Activated CD4-positive, alpha-beta T cell treated with anti-CD3 and anti-CD28 coated beads, Interleukin-2, Interleukin-4, amounts not matched to agents 100 ng/mL and 50 ng/mL, durations not matched to agents 16 hours and 8 hours (primary cell): ENCODE measurements at places on chromosomes 11 and 22.

DNA sequence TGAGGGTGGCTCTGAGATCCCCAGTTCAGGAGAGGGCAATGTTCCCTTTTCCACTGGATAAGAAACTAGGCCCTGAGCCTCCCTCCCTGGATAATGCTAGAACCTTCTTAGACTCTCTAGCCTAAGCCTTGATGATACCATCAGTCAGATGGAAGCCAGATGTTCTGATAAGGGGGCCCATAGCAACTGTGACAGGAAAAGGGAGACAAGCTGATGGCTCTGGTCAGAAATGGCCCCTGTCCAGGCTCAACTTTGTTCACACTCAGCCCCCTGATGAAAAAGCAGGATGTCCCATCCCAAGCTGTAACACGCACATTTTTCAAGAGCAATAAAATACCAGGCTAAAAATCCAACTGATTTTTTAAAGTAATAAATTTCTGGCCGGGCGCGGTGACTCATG is 7.2 kb upstream of the OAF start:
- DNase-seq = no peak

DNA sequence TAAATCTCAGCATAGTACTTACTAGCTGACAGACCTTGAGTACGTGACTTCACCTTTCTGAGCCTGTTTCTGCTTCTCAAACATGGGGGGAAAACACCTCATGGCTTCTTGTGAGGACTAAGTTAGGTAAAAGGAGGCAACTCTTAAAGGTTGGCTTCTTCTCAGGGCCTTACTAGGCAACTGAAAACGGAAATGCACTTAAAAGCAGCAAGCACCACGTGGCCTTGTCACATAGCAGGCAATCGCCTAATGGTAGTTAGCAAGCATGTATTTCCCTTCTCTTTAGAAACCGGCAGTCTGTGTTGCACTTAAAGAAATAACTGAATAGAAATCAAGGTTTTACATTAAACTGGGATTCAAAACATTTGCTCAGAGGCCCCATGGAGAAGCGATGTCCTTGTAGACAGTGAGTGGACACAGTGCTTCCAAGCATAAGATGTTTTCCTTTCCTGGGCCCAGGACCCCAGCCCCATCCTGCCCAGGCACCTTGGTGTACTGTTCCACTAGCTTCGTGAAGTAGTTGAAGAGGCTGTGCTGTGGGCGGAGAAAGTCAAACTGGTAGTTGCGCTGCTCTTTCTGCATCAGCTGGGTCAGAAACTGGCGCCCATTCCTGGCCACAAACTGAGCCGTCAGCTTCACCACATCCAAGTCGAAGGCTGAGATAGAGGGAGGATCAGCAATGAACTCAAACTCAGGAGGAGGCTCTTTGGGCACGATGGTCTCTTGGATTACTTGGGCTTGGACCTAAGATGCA is 12.1 kb downstream of the SF3A1 start:
- no peak for DNase-seq

GRCh38 chr22:39789788-39790187 is 103.8 kb downstream of the ENTHD1 start:
- no peak for DNase-seq

DNA sequence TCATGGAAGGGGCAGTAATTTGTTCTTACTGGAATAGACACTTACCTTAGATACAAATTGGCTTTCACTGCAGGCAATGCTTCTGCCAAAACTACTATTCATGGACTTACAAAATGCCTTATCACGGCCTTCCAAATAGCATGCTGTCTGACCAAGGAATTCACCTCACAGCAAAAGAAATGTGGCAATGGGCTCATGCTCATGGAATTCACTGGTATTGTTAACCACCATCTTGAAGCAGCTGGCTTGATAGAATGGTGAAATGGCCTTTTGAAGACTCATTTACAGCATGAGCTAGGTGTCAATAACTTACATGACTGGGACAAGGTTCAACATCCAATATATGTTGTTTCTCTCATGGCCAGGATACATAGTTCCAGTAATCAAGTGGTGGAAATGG is 21.9 kb downstream of the OR5B21 start:
- no peak for DNase-seq

DNA sequence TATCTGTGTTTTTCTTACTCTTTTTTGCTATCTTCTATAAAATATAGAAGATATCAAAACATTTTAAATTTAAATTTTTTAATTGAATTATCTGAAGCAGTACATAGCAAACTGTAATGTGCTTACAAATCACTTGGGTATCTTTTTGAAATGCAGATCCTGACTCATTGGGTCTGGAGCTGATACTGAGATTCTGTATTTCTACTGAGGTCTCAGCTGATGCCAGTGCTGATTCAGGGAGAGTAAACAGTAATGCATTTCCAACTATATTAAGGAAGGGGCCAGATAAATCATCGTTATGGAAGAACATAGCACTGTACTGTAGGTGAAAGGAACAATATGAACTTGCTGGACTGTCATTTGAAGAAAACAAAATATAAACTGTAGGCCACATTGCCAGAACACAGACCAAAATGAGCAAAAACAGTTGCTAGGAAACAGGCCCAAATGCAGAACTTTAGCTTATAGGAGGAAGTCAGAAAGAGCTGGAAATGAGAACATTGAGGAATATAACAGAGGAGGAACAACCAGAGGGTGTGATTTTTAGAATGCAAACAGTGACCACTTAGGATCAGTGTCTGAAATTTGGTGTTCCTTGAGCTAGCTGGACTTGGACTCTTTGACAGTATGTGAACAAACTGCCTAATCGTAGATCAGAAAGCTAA is 3.3 kb downstream of the ARL14EP start:
- DNase-seq = no peak

DNA sequence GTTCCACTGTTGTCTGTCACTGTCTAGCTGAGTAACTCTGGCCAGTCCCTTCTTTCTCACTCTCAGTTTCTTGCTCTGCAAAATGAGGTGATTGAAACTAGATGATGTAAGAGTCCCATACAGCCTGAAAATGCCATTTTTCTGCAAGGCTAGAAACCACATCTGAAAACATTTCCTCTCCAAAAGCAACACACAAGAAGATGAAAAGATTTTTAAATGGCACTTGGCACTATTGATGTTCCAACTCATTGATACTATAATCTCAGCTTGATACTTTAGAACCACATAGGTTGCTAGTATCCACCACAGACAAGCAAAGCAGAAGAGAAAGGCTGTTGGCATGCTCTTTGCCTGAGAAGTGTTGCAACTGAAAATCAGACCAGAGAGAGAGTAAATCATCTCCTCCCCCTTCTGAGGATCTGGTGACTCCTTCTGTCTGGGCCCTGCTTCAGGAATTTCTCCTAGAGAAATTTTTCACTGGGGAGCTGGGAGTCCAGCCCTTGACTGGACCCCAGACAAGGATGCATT is 1217.9 kb downstream of the LRRC4C start:
- DNase-seq = no peak

- DNase-seq = no peak
Observed at GRCh38 chr11:16867097-16867496, 128.7 kb downstream of the C11orf58 start.

DNA sequence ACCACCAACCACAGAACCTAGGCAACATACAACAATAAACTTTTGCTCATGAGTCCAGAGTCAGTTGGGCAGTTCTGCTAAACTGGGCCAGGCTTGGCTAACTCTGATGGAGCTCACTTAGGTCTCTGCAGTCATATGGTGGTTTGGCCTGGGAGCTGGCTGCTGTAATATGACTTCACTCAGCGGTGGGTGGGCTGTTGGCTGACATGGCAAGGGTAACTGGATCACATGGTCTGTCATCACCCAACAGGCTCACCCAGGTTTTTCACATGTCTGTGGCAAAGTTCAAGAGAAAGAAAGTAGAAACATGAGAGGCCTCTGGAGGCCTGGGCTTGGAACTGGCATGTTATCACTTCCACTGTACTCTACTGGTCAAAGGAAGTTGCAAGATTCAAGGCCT is 43.2 kb upstream of the CLMP start:
- no peak for DNase-seq

- DNase-seq = no peak
Observed at GRCh38 chr11:106281455-106282173, 204.2 kb downstream of the AASDHPPT start.

GRCh38 chr11:32420937-32421901 is 14.1 kb downstream of the WT1 start:
- peak; percentile 61 for DNase-seq

GRCh38 chr11:6401464-6401863 is 11.2 kb downstream of the SMPD1 start:
- DNase-seq = no peak

DNA sequence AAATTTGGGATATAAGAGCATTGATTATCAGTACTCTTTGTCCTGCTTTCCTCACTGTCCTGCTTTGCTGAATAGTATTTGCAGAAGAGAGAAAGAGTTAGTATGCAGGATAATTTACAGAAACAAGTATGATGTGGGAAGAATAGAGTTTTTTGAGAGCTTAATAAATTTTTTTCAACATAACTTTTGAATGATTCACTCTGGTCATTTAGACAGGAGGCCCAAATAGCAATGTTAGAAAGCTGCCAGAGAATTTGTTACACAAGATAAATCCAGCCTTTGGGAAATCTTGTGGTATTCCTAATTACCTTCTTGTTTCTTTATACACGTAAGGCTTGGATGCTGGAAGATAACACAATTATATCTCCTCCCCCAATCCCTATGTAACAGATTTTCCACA is 484.6 kb downstream of the CNTN5 start:
- DNase-seq = no peak

- DNase-seq = no peak
Observed at GRCh38 chr11:20451568-20451967, 64.1 kb downstream of the PRMT3 start.

DNA sequence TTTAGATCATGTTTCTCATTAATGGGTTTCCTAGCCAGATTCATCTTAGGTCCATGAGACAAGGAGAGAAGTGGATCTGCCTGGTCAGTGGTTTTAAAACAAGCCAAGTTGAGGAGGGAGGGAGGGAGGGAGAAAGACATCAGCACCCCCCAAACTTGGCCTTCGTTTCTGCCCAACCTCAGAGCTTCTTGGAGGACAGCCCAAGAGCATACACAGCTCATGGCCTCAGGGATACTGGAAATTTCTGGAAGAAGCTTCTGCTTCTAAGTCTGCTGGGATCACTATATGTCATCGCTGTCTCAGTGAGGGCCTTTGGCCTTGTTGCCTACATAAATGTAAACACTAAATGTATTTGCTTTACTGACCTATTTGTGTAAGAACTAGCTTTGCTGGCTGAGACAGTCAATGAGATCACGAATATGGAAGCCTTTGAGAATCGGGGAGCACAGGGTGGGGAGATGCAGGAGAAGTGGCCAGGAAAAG is 375.1 kb downstream of the BUD13 start:
- DNase-seq = no peak

DNA sequence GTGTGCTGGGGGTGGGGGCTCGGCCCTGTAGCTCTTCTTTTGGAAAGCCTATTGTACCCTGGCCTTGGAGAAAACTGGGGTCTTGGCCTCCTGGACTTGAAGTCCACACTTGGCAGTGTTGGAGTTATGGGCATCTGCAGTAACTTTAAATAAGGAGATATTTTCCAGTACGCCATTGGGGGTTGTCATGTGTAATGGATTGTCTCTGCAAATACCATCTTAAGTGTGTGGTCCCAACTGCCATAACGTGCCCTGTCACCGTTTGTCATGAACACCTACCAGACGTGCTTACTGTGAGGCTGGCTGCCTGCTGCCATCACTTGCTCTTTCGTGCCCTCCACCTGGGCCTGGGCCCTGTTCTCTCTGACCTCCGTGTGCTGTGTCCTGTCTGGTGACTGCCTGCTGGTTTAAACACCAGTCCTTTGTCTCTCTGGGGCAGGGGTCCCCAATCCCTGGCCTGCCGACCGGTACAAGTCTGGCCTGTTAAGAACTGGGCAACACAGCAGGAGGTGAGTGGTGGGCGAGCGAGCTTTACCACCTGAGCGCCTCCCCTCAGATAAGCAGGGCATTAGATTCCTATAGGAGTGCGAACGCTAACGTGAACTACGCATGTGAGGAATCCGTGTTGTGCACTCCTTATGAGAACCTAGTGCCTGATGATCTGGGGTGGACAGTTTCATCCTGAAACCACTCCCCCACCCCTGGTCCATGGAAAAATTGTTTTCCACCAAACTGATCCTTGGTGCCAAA is 3.6 kb upstream of the ZDHHC8 start:
- no peak for DNase-seq
